ENCODE measurements at places on chromosomes 3 and 15.

DNA sequence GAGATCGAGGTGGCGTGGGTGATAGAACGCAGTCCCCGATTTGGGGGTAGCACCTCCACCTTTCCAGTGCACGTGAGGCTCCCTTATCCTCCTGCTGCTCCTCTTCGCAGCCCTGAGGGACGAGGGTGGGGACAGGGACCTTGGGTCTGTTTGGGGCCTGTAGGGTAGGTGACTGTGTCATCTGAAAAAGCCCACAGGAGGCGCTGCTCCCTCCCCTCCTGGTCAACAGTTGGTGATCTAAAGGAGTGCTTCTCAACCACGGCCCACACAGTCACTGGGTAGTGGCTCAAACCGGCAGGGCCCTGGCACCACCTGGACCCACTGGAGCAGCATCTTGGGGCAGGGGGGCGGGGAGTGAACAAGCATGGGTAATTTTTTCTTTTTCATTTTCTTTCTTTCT is 7.1 kb downstream of the LRRK1 start:
- no peak for DNase-seq

- no peak for DNase-seq
Measured at GRCh38 chr15:95739131-95739530, 591.4 kb upstream of the NR2F2 start.

GRCh38 chr3:4963669-4964570 is 15.3 kb upstream of the BHLHE40 start:
- DNase-seq = no peak

DNA sequence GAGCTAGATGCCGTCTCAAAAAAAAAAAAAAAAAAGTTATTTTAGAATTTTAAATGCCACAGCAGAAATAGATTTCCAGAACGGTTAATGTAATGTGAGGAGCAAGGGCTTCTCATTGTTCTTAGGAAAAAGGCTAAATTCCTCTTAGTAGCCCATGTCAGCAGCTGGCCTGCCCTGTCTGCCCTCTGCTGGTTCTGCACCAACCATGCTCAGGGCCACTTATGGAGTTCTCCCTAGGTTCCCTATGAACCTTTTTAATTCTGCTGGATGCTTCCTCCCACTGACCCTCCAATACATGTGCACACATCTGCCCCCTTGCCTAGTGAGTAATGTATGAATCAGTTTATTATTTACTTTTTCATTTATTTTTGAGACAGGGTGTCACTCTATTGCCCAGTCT is 32.2 kb upstream of the DPPA4 start:
- no peak for DNase-seq

- DNase-seq = no peak
Measured at GRCh38 chr15:82146990-82147461, 101.2 kb upstream of the MEX3B start.

GRCh38 chr3:39109086-39109485 is 1.6 kb downstream of the TTC21A start:
- DNase-seq = no peak

- no peak for DNase-seq
Measured at GRCh38 chr15:51067510-51067909, 27.2 kb downstream of the TNFAIP8L3 start.

DNA sequence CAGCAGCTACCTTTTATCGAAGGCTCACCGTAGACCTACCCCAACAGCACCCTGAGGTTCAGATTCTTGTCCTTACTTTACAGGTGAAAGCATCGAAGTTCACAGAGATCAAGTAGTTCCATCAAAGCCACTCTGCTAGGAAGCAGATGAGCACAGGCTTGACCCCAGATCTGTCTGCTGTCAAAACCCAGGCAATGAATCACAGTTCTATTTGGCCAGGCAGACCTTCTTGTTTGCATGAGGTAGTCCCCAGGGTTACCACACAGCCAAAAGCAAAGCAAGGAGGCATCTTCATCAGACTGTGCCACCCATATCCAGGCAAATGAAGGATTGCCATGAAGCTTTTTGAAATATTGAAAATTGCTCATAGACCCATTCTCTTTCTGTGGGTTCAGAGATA is 33.0 kb downstream of the HES1 start:
- no peak for DNase-seq

- no peak for DNase-seq
Measured at GRCh38 chr3:194296454-194297263, 54.5 kb downstream of the CPN2 start.
